Stimulated activated CD4-positive, alpha-beta T cell treated with anti-CD3 and anti-CD28 coated beads, Interleukin-1b, Interleukin-23, amount 100 ng/mL, for 1 hour (primary cell): ENCODE measurements at places on chromosomes 3 and 15.

GRCh38 chr3:150252462-150252861 is 155.6 kb upstream of the TSC22D2 start:
- no peak for DNase-seq

DNA sequence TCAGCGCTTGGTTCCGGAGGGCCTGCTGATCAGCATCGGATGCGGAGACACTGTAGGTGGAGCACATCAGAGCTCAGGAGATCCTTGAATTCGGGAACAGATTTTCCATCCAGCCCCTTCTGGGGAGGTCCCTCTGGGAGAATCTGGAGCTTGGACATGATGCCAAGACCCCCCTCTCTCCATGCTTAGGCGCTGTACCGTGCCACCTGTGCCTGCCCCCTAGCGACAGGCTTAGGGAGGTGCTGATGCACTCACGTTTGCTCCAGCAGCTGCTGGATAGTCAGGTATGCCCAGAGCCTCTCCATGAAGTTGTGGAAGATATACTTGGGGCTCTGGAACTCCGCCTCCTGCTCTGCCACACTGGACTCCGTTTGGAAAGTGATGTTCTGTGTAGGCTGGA is 9.7 kb downstream of the ITIH4 start:
- DNase-seq = no peak

GRCh38 chr3:72998466-72998865 is 1.9 kb downstream of the PPP4R2 start:
- no peak for DNase-seq

- DNase-seq = no peak
Measured at GRCh38 chr3:31754575-31755278, 222.0 kb downstream of the STT3B start.

GRCh38 chr15:95869920-95870319 is 460.6 kb upstream of the NR2F2 start:
- DNase-seq = no peak

- no peak for DNase-seq
Measured at GRCh38 chr15:35293353-35294130, 208.4 kb upstream of the NANOGP8 start.

DNA sequence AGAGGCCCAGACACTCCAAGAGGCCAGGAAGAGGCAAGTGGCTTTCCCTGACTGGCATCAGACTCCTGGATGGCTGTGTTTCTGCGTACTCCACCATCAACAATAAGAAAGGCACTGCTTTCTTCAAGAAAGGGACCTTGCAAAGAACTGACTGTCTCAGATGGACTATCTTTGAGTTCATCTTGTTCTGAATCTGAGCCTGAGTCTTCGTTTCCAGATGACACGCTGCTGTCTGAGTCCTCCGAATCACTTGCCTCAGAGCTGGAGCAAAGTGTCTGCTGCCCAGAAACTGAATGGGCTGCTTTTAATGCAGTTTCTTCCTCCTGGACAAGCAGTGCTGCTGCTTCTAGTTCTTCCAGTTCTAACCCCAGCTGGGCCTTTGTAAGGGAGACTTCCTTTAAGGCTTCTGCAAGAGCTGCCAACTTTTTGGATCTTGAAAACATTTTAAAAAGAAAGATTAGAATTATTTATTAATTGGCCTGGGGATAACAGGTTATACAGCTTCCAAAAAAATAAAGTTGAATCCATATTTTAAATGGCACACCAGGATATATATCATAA is 97.8 kb downstream of the SHQ1 start:
- DNase-seq = no peak

- no peak for DNase-seq
Measured at GRCh38 chr3:167030082-167030725, 349.9 kb downstream of the ZBBX start.

DNA sequence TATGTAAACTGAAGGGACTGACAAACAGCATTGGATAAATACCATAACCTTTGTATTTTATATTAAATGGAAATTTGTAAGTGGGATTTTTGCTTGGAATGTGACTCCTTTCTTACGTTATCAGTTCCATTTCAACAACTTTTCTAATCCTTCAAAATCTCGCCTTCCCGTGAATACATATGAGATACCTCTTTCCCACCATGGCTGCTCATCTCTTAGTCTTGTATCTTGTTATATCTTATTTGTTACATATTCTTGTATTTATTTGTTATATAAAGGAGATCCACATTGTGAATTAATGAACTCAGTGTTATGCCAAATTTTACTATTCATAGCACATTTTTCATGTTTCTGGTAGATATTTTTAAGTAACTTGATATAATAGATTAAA is 623.7 kb downstream of the MCTP2 start:
- DNase-seq = no peak

DNA sequence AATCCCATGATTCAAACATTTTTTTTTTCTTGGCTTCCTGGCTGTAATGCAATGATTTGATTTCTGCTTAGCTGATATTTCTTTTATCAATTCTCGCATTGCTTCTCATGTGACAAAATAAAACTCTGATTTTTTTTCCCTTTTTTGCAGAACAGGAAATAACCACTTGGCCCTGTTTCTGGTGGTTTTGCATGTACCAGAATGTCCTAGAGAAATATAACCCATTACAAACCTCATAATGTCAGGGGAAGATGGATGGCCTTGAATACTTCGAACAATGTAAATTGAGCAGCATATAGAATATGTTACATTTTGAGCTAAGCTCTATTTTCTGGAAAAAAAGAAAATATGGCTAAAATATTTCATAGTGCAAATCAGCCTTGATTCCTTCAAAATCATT is 275.6 kb downstream of the RAP2B start:
- no peak for DNase-seq

DNA sequence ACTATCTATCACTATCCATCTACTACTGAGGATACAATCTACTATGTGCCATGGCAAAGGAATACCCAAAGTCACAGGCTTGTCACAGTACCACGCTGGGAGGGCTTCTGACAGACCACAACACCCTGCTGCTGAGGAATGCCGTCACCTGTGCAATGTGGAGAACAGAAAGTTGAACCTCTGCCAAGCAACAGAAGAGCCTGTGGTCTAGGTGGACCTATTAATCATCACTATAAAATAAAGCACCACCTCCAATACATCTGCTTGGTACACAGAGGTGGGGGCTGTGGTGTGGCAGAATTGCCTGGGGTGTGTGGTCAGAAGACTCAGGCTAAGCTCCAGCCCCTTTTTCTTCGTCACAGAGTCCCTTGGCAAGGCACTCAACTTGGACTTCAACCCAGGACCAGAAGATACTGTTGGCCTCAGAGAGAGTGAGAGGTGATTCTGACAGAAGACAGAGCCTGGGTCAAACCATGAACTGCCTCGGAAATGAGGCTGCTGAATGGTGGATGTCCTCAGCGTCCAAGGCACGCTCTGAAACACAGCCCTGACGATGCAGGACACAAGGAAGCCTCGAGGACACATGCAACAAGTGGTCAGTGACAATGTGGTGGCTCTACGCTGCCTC is 189.4 kb upstream of the CHRNA7 start:
- DNase-seq = no peak

- no peak for DNase-seq
Measured at GRCh38 chr3:159829539-159830227, 159.0 kb upstream of the IL12A start.

DNA sequence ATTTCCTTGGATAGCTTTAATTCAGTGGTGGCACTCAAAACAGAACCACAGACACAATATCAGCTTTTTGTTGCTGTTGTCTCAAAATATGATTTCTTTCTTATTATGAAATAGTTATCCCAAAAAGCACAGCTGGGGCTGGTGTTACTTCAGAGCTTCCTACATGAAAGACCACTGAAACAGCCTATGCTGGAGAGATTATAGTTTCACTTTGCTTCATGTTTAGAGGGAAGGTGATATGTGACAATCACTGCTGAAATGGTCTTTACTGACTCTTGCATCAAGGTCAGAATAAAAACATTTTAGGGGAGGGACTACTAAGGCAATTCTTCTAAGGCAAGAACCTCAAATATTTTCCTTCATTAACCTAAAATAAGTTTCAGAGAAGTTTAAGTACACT is 190.7 kb downstream of the TNIK start:
- DNase-seq = no peak

- DNase-seq = no peak
Measured at GRCh38 chr15:59174151-59174834, 32.4 kb upstream of the LDHAL6B start.

DNA sequence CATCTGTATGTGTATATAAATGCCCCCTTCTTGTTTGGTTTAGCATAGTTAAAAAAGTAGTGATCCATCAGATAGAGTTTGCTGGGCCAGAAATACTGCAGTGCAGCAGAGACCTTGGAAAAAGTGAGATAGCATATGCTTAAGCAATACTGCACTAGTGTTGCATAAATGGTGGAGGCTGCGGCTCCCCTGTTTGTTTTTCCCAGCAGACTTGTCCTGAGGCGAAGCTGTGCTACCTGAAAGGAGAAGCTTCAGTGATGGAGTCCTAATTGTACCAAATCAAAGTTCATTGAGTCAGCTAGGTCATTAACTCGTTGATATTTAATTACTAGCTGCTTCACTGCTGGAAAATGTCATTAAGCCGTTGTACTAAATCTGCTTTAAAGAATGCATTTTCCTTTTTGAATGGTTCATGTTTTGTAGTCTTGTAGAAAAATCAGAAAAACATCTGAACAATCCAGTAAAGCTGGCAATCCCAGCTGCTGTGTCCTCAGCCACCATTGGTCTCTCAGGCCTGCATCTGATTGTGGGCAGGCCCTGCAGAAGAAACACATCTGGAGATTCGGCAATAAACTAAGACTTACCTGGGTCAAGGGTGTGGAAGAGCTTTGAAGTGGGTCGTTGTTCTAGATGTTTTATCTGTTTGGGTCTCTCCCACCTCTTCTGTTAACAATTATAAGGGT is 169.6 kb downstream of the B3GALNT1 start:
- DNase-seq = no peak

DNA sequence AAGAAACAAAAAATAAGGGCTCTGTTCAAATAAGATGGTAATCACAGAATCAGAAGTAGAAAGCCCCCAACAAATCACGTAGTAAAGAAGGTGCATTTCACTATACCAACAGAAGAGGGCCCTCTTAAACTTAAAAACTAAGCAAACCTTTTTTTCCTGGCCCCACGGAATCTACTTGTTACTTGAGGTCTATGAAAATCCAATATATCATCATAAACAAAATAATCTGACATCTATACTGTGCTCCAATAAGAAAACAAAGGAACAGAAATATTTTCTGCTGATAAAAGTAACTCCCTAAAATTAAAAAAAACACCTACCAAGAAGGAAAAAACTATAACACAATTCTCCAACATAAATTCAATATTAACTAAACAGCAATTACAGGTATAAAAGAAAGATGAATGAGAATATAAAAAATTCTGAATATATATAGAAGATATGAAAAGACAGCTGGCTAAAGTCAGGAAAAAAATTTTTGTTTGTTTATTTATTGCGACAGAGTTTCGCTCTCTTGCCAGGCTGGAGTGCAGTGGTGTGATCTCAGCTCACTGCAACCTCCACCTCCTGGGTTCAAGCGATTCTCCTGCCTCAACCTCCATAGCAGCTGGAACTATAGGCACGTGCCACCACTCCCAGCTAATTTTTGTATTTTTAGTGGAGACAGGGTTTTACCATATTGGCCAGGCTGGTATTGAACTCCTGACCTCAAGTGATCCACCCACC is 81.8 kb downstream of the CLASP2 start:
- no peak for DNase-seq

- DNase-seq = no peak
Measured at GRCh38 chr15:52559575-52559974, 9.3 kb downstream of the ARPP19 start.

GRCh38 chr3:48686538-48687219 is 964 bp upstream of the NCKIPSD start:
- no peak for DNase-seq

DNA sequence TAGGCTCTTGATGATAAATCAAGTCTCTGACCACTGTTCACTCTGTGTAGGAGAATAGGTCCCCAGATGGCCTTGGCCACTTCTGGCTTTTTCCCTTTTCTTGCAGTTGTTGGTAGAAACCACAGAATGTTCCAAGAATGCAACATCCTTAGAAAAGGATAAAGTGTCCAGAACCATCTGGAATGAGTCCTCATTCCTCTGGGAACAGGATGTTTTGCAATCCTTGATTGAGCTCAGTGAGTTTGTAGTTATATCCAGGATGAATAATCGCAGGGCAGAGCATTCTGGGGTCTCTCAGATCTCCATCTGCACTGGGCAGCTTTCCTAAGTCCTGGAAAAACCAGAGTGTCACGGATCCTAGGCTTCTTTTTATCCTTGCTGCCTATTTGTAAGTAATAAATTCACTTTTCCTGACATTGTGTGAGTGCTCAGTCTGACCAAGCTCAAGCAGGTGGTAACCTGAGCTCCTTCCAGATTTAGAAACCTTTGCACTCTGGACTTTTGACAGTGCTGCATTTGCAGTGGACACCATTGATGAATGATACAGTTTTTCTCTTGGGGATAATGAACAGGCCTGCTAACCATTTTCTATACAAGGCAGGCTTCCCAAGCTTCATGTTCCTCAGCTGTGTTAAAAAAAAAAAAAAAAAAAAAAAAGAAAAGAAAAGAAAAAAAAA is 1028.6 kb downstream of the OTOL1 start:
- DNase-seq = no peak

GRCh38 chr3:4825436-4826236 is 153.6 kb upstream of the BHLHE40 start:
- DNase-seq = no peak

DNA sequence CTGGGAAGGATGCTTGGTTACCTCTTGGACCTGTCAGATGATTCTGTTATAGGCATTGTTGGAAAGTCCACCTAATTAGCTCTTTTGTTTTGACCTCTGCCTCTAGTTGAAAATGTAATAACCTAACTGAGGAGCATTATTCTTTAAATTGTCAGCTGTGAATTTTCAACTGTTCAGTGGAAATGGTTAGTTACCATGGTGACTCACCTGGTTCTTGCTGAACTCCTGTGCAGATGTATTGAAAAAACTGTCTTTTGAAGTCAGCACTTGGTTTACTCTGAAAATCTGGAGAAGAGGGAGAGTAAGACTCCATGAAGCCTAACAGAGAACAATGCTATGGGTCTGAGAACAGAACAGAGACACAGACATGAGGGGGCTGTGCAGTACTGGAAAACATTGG is 72.0 kb downstream of the LARS2 start:
- no peak for DNase-seq

DNA sequence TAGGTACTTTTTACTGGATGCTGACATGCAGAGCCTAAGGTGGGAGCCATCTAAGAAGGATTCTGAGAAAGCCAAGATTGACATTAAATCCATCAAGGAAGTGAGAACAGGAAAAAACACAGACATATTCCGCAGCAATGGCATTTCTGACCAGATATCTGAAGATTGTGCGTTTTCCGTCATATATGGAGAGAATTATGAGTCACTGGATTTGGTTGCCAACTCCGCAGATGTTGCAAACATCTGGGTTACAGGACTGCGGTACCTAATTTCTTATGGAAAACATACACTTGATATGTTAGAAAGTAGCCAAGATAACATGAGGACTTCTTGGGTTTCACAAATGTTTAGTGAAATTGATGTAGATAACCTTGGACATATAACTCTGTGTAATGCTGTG is 125.1 kb downstream of the PLCL2 start:
- DNase-seq = no peak
